ENCODE measurements at places on chromosomes 13 and 19.

DNA sequence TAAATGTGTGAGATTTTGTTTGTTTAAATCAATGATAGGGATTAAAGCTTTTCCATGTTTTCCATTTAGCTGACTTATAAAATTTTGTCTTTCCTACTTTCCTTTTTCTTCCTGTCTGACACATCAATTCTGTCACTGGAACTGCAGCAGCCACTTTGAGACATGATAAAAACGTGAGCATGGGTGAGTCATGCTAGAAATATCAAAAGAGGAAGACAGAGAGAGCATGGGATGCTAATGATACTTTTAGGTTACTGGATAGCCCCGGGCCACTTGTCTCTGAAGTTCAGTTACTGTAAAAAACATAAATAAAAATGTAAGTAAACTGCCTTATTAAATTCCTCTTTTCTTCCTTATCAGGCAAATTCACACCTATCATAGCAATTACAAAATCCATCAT is 1332.0 kb upstream of the PCDH20 start:
- DNase-seq = no peak

- peak; percentile 27 for DNase-seq
These were observed 24.9 kb downstream of the SIGLEC7 start for GRCh38 chr19:51166846-51167490.

GRCh38 chr13:43058318-43058674 is 34.9 kb downstream of the DNAJC15 start:
- DNase-seq = no peak

- DNase-seq = no peak
These were observed 42.6 kb upstream of the AMER2 start for GRCh38 chr13:25214491-25215252.

- no peak for DNase-seq
These were observed 224.4 kb downstream of the LACC1 start for GRCh38 chr13:44104197-44104490.

DNA sequence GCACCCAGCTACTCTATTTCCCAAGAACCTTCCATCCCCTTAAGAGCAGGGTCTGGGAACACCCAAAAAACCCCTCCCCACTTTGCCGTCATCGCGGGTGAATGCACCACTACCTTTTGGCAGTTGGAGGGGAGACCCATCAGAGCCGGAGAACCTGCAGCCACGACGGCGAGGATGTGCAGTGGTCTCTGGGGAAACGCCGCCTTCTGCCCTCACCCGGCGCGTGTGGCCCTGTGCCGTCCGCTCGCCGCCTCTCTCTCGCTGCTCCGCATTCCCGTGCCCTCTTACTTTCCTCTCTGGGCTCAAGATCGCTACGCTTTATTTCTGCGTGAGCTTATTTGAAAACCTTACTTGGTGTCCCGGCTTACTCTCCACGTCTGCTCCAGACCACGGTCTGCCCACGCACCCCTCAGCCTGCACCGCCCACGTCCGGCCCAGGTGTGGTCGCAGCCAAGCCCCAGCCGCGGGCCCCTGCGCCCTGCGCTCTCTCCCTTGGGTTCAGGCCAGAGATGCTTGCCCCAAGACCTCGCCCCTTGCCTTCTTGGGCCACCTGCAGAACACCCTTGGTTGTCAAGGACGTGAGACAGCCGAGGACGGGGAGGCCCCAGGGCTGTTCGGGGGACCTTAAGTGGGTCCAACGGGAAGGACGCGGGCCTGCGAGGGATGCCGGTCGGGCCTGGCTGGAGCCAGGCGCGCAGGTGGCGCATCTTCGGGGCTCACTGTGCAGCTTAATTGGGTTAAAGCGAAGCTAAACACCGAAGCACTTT is 2.0 kb upstream of the MAB21L1 start:
- no peak for DNase-seq

DNA sequence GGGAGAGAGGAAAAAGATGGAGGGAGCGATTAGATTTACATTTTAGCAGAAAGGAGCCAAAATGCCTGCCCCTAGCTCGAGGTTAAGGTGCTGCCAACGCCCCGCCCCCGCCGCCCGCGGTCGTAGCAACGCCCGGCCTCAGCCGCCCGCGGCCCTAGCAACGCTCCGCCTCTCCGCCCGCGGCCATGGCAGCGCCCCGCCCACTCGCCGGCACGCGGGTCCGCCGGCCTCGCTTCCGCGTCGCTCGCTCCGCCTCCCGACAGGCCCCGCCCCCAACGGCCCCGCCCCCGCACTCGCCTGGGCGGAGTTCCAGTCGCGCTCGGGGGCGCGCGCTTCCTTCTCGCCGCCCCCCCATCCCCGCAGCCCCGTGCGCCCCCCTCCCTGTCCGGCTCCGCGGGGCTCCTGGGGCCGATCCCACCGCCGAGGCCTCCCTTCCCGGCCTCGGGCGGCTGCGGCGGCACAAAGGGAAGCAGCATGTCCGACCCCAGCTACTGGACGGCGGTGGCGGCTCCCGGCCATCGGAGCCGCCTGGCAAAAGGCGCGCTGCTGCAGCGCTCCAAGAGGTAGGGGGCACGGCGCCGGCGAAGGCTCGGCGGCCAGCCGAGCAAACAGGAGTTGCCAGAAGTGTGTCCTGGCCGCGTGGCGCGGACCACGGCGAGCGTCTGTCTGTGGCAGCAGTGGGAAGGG is 20.3 kb downstream of the MAST3 start:
- peak; percentile 97 for DNase-seq

DNA sequence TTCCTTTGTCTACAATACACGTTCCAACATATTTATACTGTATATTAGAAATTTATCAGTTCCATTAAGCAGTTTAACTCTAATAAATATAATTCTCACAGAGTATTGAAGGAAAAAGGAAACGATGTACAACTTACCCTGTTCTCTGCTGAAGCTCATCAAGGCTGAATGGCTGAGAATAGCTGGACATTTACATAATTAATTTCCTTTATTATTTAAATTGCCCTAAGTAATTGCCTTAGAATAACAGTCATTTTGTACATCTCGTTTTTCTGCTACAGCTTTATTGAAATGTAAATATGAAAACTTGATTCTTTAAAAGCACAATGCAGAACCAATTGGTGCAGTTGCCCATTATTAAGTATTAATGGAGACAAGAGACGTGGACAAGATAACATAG is 648.3 kb upstream of the ATXN8OS start:
- no peak for DNase-seq

DNA sequence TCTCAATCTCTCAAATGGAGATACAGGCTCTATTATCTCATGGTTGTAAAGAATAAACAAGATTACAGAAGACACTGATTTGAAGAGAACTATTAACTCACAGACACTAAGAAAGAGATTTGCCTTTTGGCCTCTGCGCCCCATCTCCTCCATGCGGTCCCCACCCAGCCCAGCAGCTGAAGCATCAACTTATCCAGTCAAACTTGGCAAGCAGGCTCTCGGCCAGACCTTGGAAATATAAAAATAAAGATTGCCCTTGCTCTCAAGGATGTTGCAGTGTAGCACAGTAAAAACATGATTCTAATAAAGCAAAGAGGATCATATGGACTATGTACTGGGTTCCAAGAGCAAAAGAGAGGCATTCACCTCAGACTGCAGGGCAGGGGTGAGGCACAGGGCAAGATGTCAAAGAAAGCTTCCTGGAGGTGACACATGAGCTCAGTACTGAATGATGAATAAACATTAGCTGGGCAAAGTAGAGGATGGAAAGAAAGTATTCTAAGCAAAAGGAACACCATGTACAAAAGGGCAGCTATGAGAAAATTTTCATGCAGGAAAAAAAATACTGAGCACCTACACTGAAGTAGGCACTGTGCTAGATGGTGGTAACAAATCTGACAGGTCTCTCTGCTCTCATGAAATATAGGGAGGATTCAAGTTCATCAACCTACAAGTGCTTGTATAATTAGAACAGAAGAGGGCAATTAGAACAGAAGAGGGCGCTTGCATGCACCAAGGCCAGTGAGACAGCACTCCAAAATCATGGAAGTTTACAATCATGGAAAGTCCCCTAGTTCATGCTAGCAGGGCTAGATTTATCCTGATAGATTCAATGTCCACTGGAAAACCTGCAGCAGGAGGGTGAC is 85.0 kb downstream of the SACS start:
- DNase-seq = no peak

DNA sequence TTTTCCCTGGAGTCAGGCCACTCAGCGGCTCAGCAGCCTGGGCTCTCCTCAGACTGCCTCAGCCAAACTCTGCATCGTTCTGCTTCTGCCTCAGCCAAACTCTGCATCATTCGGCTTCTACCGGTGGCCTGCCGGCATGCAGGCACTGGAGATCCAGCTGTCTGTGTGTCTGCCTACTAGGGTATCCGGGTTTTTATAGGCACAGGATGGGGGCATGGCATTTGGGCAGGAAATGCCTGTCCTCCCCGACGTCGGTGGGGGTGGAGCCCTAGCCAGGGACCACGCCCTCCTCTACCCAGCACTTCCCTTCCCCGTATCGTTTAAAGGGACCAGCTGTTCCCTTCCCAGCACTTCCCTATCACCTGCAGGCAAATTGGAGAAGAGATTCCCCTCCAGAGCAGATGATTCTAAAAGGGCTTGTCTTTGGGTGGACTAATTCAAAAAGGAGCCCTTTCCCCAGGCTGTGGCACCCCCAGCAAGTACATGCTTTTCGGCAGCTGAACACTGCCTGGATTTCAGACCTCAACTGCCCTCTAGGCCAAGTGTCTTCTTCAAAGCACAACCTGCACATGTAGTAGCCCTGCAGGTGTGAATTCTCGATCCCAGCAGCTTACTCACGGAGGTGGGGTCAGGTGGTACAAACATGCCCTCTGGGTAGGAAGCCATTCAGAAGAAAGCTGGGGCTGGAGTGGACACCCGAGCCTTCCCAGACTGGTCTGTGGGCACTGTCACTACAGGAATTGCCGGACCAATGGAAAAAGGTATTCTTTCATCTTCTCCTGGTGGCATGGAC is 25.4 kb upstream of the GPR12 start:
- peak; percentile 48 for DNase-seq

GRCh38 chr19:52190487-52191293 is 838 bp downstream of the PPP2R1A start:
- DNase-seq = no peak

DNA sequence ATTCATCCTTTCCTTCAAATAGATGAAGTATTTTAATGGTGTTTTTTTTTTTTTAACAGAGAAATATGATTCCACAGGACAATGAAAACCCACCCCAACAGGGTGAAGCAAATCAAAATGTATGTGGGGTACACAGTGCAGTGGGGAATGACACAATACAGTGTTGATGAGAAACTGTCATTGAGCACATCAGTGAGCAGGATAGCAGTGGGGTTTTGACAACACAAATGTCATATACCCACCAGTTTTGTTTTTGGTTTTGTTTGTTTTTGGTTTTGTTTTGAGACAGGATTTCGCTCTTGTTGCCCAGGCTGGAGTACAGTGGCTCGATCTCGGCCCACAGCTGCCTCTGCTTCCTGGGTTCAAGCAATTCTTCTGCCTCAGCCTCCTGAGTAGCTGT is 29.2 kb downstream of the ZNF844 start:
- no peak for DNase-seq

GRCh38 chr13:112346173-112346898 is 29.8 kb upstream of the SPACA7 start:
- DNase-seq = no peak

- DNase-seq = no peak
These were observed 996 bp downstream of the ERVV-2 start for GRCh38 chr19:53045536-53045935.

DNA sequence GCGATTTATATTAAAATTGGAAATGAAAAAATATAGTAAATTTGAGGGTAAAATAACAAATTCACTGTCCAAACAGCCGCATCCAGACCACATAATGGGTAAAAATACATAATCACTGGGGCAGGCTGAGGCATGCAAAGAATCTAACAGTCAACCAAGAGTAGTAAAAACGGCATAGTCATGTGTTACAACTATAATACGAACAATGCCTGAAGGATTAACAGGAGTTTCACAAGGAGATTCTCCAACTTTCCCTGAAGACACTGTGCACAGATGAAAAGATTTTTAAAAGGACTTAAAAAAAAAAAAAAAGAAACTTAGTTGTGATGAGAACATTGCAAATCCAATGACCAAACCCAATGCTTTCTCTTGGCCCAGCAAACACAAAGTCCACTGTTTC is 20.4 kb upstream of the ATXN8OS start:
- no peak for DNase-seq

- no peak for DNase-seq
These were observed 373.1 kb downstream of the DIAPH3 start for GRCh38 chr13:59790626-59791025.

DNA sequence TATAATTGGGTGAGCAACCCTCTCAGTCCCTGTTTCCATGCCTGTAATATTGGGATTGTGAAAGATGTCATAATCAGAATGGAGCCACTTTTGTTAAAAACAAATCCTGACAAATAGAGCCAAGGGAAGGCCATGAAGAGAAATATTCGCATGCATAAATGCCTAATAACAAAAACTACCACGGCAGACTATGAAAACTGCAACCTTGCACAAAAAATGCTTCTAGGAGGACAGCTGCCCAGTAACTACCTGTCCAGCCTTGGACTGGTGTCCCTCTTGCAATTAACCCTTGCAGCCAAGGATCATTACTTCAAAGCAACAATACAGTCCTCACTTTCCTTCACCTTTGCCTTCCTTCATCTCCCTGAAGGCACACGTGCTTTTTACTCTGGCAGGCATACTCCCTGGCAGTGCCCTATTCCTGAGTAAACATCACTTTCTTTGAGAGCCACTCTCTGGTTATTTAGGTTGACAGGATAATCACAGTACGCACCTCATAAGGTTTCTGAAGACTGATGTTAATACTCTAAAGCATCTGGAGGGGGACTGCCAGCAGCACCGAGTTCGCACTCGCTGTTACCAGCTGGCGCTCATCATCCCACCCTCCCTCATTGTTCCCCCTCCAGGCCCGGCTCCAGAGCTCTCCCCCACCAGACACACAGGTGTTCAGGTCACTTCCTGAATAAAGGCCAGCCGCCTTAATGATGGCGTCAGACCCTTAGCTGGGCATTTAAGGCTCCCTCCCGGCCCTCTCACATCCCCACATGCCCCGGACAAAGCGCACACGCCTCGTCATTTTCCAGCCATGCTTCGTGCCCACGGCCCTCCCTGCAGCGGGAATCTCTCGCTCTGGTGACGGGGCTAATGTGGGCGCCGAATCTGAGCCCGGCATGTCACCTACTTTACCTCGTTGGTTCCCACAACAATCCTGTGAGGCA is 57.3 kb downstream of the CDADC1 start:
- DNase-seq = no peak

- no peak for DNase-seq
These were observed 37.3 kb downstream of the COL4A1 start for GRCh38 chr13:110269509-110270185.

GRCh38 chr13:32022311-32022710 is 9.3 kb upstream of the FRY start:
- DNase-seq = no peak

GRCh38 chr13:73991384-73991783 is 142.8 kb downstream of the KLF12 start:
- no peak for DNase-seq

- no peak for DNase-seq
These were observed 711.5 kb downstream of the PCDH17 start for GRCh38 chr13:58343076-58343475.
